Renal pelvis (tissue), 12 donors: ENCODE measurements at places on chromosomes 12 and 14. TPM values are rescaled to one million over a fixed set of nuclear protein-coding genes. Genes with fewer than 3 reads are reported as not detected.

Gene OR6C3
- polyA plus RNA-seq, result not detected

Gene ADAMTS20
- 0.74 TPM for polyA plus RNA-seq

Gene CLEC2D
- 11.5 TPM for polyA plus RNA-seq

Gene EML1
- polyA plus RNA-seq, result 40.3 TPM

Gene KRT81
- polyA plus RNA-seq, result not detected

Gene IL22
- polyA plus RNA-seq, result not detected

Gene ZC2HC1C
- 11.1 TPM for polyA plus RNA-seq

Gene SARNP
- polyA plus RNA-seq, result 132 TPM

Gene TEX22
- 3.6 TPM for polyA plus RNA-seq

Gene ALG10B
- polyA plus RNA-seq, result 9.7 TPM

Gene SPIC
- polyA plus RNA-seq, result not detected

Gene TMEM229B
- 4.3 TPM for polyA plus RNA-seq

Gene SERPINA9
- polyA plus RNA-seq, result not detected
